ENCODE measurements at places on chromosomes 7 and 10.

GRCh38 chr10:44195112-44196007 is 189.5 kb downstream of the CXCL12 start:
- peak; percentile 90 for DNase-seq

- no peak for DNase-seq
These were observed 3.5 kb downstream of the LLCFC1 start for GRCh38 chr7:142942746-142943145.

DNA sequence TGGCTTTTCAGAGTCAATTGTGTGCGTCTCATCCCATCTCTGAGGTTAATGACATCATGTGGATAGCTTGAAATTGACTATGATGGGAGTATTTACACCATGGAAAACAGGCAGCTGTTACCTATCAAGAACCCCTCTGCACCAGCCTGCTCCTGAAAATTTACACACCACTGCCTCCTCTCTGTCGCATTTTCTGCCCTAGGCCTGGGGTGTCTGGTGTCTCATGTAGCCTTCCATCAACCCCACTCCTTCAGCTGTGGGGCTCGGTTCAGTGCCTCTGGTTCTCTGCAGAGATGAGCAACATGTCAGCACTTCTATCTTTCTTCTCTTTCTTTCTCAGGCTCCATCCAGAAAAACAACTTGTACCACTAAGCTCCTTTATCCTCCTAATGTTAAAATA is 600.5 kb downstream of the TYW1 start:
- no peak for DNase-seq

DNA sequence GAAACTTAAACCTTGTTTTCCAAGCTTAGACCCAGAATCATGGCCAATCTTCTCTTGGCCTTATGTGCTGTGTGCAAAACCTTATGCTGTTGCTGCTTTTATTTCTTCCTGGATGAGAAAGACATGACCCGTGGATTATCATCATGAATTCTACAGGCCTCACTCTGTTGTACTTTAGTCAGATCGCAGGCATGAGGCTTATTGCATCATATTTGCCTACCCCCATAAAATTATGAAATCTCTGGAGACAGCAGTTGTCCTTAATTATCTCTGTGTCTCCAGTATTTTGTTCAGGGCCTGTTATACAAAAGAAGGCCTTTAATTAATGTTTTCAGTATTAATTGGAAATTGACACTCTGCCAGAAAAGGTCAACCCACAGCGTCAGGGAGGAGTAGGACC is 71.6 kb downstream of the PLCE1 start:
- no peak for DNase-seq

DNA sequence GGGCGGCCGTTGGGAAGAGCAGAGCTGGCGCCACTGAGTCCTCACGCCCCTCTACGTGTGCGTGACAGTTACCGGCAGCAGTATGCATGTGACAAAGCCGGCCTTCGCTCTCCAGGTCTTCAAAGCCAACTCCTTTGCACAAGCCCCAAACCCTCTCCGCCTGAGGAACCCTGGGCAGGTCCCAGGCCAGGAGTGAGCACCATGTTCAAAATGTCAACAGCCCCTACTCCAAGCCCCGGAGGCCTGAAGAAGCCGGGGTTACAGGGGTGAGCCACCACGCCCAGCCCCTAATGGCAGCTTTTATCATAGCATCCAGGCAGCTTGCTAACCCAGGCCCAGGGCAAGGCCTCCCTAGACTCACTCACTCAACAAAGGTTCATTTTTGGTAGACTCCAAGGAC is 70.8 kb downstream of the OAT start:
- peak; percentile 56 for DNase-seq

DNA sequence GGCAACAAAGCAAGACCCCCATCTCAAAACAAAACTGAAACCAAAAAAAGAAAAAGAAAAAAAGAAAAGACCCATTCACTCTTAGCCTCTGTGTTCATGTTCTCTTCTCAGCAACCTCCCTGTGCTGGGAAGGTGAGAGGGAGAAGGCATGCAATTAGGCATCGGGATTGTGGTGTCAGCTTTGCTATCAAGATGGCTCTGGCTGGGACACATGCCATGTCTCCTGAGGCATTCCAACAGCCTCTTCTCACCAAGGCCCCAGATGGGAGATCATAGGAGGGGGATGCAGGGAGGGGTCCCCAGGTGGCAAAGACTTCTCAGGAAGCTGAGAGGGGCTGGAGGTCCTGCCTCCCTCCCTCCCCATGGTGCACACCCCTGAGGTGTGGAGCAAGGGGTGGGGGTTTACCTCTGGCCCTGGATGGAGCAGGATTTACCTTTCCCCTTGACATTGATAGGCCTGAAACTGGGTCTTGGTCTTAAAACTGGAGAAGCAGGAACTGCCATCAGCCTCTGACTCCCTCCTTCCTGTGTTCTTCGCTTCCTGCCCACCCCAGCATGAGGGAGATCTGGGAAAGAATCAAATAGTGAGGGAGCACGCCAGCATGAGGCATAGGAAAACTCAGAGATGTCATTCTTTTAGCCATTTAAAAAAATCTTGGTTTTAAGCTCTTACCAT is 96.2 kb upstream of the DUSP5 start:
- DNase-seq = no peak

DNA sequence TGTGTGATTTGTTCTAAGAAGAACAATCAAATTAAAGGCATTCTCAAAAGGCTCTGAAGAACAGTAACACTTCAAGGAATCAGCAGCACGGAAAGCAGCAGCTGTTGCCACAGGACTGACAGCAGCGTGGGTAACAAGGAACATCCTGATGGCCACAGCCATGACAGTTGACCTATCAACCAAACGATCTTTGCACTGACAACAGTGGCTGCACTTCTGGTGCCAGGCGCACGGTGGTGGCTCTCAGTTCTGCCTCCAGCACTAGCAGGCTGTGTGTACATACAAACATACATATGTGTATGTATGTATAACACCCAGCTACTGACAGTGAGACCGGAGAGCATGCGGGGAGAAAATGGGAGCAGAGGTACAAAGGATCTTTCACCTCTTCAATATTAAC is 114.1 kb downstream of the ZFAND4 start:
- DNase-seq = no peak

GRCh38 chr10:60096761-60097513 is 190.6 kb upstream of the CCDC6 start:
- no peak for DNase-seq

GRCh38 chr7:31695859-31696614 is 9.0 kb downstream of the PPP1R17 start:
- DNase-seq = no peak

GRCh38 chr10:6062101-6062771 is at the start of gene IL2RA:
Gene IL2RA (minus strand): TSS chr10:6062367. CDS start chr10:6062151, 216 bp downstream.
- DNase-seq = peak; percentile 76

DNA sequence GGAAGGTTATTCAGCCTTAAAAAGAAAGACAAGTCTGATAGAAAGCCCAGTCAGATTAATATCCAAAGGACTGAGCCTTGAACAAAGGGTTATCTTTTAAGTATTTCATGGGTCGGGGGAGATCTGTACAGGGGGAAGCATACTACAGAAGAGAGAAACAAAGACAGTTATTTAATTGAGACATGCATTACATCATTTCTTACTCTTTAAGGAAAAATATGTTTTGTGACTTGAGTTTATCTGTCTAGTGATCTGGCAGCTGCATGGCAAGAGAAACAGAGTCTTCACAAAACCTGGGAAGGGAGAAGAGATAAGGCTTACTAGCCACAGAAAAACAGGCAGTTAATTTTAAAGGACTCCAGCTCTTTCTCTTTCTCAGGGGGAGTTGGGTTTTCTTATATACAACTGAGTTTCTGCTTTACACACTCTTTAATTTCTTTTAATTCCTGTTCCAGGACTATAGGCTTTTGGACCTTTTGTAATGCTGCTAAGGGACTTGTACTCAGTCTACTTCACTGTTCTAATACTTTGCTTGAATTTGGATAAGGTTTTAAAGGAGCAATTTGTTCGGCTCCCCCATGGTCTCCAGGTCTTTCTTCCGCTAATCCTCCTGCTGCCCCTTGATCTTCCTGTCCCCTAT is 20.9 kb upstream of the CYP3A43 start:
- no peak for DNase-seq

- no peak for DNase-seq
These were observed 30.5 kb upstream of the XPNPEP1 start for GRCh38 chr10:109953766-109954165.

DNA sequence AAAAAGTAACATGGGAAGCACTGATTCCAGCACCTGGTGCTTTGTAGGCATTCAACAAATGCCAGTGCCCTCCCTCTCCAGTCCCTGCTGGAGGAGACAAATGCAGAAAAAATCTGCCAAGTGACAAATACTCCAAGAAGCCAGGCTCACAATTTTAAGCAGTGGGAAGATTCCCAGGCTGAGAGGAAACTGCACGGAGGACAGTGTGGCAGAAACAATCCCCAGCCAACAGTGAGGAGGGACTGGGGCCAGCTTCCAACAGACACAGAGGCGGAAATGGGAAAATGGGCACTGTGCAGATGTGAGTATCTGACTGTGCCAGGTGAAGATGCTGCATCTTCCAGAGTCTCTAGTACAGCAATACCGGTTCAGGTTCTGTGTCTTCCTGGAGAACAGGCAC is 106.3 kb downstream of the SLIT1 start:
- DNase-seq = no peak

- DNase-seq = peak; percentile 91
These were observed 538 bp downstream of the AHCYL2 start for GRCh38 chr7:129225206-129225930.

GRCh38 chr10:13978533-13979115 is 352.1 kb downstream of the FRMD4A start:
- no peak for DNase-seq
